Activated CD8-positive, alpha-beta memory T cell treated with anti-CD3 and anti-CD28 coated beads for 36 hours (primary cell): ENCODE measurements at places on chromosomes 11 and 22. TPM values are rescaled to one million over a fixed set of nuclear protein-coding genes. Genes with fewer than 3 reads are reported as not detected.

KRTAP5-1 gene
- not detected for total RNA-seq

MS4A6A gene
- not detected for total RNA-seq

TMEM45B gene
- 0.31 TPM for total RNA-seq

INS gene
- not detected for total RNA-seq
